Eye (tissue), 1 donor: ENCODE measurements at places on chromosomes 11 and 22.

GRCh38 chr11:27700351-27701301 is at the start of gene BDNF:
Gene BDNF (minus strand): TSS chr11:27700455. CDS start chr11:27658564, 41,891 bp downstream.
- peak; percentile 80 for DNase-seq

DNA sequence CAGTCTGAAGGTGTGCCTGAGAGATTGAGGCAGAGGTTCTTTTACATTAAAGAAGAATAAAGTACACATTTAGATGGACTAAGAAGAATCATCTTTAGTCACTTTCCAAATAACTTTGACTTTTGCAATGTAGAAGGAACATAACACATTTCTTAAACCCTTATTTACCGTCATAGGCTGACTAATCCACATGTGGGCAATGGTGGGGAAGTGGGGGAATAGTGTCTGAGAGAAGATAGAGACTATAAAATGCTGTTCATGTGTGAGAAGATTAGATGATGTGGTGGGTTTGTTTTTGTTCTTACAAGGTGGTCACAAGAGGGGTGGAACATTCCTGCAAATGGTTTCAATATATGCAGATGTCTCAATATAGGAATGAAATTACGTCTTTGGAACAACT is 1.8 kb downstream of the MS4A4A start:
- no peak for DNase-seq

DNA sequence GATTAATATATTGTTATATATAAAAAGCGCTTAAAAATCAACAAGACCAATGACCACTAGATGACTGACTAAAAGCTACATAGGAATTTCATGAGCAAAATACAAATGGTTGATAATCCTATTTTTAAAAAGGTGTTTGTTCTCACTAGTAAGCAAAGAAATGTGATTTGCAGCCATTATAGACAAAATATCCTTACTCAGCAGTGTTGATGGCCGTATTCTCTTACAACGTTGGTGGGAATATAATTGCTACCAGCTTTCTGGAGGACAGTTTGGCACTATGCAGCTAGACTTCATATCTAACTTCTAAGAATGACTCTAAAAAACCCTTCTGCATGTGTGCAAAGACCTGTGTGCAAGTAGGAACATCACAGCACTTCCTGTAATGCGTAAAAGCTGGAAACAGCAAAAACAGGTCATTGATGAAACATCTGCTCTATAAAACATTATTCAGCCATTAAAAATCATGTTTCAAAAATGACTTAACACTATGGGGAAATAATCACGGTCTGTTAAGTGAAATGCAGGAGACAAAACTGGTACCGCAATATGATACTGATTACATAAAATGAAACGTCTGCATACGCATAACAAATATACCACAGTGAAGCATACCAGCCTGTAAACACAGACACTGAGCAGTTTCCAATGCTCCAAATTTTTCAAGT is 70.1 kb upstream of the LINC01488 start:
- DNase-seq = no peak

GRCh38 chr11:2742611-2743426 is 43.0 kb upstream of the KCNQ1OT1 start:
- DNase-seq = no peak

DNA sequence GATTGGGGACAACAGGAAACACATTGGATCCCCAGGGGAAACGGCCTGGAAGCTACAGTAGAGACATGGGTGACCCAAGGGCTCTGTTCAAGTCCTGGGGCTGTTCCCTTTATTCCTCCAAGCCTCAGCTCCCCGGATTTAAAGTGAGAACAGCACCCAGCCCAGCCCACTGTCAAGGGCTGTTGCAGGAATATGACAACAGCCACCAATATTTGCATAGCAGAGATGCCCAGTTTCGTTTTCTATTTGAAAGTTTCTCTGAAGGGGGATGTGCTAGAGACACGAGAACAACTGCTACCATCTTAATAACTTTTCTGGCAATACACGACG is 81.1 kb upstream of the WNT7B start:
- DNase-seq = no peak

DNA sequence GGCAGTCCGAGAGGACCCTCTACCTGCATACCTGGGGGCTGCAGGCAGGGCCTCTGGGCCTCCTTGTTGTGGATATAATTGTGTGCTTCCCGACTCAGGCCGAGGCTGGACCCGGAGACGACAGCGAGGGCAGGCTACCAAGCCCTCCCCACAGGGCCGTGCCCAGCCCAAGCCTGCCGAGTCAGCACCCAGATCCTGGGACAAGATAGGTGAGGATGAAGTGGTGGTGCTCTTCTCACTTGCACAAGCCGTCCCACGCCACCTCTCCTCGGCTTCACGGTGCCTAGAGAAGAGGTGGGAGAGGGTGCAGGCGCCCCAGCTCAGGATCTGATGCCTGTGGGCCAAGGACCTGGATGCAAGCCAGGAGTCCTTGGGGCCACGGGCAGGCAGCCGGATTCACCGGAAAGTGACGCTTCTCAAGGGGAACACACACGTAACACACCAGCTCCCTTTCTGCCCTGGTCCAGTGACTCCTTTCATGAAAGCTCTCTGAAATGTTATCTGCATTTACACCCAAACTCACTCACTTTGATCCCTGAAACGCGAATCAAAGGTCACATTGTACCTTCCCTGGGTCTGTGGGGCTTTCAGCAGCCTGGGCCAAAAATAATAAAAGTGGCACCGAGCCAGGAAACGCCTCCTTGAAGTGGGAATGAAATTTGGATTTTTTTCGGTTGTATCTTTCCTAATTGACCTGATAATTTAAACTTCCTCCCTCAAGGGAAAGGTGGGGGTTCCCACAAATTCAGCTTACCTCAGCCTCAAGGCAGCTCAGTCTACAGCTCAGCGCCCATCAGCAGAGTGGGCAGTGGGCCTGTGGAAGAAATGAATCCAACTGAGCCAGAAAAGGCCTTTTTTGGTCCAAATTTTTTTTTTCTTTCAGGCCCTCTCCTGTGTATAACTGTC is 1.1 kb upstream of the GNB1L start:
- peak; percentile 63 for DNase-seq

DNA sequence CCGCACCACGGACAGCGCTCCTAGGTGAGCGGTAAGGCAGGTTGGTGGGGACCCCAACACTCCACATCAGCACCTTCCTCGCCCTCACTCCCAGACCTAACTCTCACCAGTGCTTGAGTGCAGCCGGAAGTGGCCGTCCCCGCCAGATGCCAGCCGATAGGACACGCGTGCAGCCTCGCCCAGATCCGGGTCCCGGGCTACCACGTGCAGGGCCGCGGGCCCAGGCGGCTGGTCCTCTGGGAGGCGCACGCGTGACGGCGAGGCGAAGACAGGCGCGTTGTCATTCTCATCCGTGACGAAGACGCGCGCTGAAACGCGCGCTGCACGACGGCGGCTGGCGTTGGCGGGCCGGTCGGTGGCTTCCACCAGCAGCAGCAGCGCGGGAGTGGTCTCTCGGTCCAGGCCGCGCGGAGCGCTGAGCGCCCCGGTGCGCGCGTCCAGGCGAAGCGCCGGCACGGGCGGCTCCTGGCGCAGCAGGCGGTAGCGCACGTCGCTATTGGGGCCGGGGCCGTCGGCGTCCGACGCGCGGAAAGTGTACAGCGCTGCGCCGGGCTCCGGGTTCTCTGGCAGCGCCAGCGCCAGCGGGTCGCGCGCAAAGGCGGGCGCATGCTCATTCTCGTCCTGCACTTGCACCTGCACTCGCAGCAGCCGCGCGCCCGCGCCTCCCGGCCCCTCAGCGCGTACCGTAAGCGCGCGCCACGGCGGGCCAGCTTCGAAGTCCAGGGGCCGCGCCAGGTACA is 10.8 kb upstream of the TPP1 start:
- DNase-seq = peak; percentile 51

GRCh38 chr11:42544726-42545125 is 767.1 kb upstream of the API5 start:
- DNase-seq = no peak

DNA sequence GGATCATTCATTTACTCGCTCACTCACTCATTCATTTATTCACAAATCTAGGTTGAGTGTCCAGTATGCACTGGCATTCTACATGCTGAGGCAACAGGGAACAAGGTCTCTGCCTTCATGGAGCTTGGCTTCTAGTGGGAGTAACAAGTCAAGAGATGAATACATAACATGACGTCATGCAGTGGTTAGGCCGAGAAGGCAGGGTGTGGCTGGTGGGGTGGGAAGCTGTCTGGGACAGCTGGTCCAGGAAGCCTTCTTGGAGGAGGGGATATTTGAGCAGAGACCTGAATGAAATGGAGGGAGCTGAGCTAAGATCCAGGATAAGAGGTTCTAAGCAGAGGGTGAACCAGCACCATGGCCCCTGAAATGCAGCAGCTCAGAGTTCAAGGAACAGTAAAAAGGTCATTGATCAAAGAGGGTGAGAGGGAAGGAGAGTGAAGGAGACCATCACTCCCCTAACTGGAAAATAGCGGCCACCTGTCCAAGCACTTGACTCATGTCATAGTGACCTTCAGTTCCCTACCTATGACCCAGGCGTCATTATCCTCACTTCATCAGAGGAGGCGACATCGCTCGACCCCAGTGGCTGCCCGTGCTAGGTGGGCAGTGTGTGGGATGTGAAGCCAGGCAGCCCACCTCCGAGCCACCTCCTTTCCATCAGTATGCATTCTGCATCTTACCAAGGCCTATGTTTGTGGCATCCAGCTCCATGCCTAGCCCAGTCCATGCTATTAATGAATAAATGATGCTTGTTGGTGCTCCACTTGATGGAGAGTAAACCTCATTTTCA is 105.0 kb downstream of the TSPAN18 start:
- no peak for DNase-seq

GRCh38 chr11:13692172-13692571 is 23.7 kb downstream of the FAR1 start:
- no peak for DNase-seq

GRCh38 chr22:24190159-24190540 is 8.9 kb downstream of the SUSD2 start:
- DNase-seq = no peak

DNA sequence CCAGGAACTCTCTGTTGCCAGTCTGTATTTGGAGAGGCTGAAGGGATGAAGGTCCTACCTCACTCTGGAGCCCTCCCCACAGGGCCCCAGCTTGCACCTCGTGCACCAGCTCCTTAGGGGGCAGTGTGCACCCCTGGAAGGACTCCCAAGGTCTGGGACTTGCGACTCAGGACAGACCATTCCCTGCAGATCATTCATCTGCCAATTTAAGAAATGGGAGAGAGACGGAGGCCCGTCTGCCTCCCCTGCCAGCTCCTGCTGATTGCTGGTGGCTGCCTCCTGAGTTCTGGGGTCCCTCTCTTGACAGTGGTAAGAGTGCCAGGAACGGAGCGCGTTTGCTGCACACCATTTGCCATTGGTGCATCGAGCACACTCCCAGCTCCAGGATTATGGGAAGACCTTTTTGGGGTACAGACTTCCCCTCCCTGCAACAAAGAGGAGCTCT is 27.4 kb upstream of the MALAT1 start:
- no peak for DNase-seq

DNA sequence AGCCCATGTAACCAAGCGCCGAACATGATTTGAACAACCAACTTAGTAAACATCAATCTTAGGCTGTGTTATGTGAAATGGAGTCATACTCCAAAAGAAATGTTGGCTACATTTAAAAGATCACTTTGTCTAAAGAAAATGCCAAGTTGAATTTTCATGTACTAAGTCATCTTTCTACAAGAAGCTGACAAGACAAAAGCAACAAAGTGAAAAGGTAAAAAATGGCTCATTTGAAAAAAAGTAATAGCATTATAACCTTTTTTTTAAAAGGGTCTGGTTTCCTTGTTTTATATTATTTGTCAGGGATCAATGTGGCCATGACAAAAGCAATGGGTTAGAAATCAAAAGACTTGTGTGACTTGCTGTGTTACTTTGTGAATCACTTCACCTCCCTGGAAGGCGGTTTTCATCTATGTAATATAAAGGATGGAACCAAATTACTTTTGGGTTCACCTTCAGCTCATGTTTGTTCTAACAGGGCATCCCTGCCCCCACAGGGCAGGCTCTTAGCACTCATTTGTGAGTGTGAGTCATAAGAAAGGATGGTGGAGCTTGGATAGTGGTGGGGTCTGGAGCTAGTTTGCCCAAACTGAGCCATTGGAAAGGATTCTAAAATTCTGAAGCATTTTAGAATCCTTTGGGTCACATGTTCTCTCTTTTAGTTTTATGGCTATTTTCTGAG is 131.9 kb upstream of the MTMR2 start:
- DNase-seq = no peak

DNA sequence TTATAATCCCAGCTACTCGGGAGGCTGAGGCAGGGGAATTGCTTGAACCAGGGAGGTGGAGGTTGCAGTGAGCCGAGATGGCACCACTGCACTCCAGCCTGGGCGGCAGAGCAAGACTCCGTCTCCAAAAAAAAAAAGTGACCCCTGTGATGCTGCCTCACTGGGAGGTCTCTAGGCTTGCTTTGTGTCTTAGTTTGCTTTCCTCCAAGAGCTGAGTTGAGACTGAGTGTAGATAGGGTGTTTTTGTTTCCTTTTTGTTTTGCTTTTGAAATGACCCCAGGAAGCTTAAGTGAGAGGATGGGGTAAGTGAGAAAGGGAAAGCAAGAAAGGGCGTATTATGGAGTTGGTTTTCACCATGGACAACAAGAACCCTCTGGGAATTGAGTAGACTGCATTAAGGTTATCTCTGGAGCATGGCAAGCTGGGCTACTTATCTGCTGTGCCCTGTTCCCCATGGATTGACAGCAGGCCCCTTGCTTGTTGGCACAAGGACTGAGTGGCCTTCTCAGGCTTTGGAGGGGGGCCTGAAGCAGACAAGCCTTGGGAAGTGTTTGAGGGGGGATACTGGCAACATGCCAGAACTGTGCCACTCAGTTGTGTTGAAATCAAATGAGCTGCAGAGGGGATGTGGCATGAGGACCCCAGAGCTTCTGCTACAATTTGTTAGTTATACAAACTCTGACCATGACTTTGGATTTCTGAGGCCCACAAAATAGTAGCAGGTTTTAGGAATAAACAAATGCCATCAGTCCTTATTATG is 300.6 kb upstream of the C11orf87 start:
- peak; percentile 4 for DNase-seq

- no peak for DNase-seq
Measured at GRCh38 chr11:57214098-57214417, 23.0 kb downstream of the APLNR start.

DNA sequence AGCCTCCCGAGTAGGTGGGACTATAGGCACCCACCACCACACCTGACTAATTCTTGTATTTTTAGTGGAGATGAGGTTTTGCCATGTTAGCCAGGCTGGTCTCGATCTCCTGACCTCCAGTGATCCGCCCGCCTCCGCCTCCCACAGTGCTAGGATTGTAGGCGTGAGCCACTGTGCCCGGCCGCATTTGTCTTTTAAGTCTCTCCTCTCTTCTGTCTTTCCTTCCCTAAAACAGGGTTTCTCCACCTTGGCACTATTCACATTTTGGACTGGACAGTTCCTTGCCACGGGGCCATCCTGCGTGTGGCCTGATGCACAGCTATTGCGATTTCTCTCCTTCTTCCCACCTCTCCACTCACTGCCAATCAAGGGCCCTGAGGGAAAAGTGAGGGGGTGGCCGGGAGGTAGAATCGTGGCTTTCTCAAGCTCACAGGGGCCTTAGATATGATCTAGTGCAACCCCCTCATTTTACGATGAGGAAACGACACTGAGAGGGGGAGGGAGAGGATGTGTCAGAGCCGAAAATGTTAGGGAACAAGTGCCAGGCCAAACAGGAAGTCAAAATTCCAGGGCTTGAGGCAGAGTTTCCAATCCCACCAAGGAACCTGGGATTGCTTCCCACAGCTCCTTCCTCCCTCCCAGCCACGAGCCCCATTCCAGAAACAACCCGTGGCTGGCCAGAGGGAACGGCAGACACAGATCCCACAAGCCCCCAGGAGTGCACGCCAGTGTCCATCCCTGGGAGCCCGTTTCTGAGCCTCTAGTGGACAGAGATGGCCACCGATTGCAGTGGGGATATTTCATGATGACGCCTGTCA is 21.2 kb downstream of the SCGB1A1 start:
- peak; percentile 38 for DNase-seq
